ENCODE measurements at places on chromosomes 2 and 18.

GRCh38 chr2:222861411-222862105 lies 722 bp downstream of the ACSL3 start:
- peak; percentile 44 for DNase-seq

DNA sequence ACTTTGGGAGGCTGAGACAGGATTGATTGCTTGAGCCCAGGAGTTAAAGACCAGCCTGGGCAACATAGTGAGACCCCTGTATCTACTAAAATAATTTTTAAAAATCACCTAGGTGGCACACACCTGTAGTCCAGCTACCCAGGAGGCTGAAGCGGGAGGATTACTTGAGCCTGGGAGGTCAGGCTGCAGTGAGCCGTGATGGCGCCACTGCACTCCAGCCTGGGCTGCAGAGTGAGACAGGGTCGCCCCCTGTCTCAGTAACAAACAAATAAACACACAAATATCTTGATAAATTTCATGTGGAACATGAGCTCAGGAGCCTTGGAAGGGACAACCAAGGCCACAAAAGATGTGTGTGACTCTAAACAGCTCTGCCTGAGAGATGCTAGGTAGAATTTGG lies 11.7 kb upstream of the ANKRD53 start:
- DNase-seq: no peak

DNA sequence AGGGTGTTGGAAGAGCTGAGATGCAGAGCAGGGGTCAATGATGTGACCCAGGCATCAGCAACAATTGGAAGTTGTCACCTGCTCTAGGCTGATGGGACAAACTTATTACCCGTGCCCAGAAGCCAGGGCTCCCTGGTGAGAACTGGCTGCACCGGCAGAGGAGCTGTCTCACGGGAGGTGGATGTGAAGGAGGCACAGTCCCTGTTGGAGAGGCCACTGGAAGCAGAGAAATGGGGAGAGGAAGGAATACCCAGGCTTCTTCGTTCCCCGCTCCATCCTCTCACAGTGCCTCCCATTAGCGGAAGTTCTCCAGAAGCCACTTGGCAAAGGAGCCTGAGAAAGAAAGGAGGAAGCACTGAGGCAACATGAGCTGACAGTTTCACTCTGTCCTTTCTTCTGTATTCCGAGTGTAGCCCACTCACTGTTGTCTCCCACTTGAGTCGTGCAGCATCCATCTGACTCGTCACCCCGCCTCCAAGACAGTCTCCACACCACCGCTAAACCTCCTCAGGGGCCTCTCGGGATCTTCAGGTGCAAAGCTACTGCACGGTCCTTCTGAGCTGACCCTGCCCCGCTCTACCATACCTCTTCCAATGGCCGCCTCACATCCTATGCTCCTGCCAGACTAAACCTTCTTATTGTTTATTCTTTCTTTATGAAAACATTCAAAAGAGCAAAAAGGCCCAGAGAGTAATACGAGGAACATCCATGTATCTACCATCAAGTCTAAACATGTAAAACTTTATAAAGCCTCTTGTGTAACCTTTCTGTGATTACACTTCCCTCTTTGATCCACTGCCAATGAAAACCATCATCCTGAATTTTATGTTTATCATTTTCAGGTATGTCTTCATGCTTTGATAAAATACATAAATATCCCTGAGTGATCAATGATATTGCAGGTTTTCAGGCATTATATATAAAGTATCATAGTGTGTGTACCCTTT lies 19.1 kb upstream of the AFTPH start:
- no peak for DNase-seq

- DNase-seq: no peak
Observed at GRCh38 chr2:219079417-219079816, 18.7 kb upstream of the IHH start.

DNA sequence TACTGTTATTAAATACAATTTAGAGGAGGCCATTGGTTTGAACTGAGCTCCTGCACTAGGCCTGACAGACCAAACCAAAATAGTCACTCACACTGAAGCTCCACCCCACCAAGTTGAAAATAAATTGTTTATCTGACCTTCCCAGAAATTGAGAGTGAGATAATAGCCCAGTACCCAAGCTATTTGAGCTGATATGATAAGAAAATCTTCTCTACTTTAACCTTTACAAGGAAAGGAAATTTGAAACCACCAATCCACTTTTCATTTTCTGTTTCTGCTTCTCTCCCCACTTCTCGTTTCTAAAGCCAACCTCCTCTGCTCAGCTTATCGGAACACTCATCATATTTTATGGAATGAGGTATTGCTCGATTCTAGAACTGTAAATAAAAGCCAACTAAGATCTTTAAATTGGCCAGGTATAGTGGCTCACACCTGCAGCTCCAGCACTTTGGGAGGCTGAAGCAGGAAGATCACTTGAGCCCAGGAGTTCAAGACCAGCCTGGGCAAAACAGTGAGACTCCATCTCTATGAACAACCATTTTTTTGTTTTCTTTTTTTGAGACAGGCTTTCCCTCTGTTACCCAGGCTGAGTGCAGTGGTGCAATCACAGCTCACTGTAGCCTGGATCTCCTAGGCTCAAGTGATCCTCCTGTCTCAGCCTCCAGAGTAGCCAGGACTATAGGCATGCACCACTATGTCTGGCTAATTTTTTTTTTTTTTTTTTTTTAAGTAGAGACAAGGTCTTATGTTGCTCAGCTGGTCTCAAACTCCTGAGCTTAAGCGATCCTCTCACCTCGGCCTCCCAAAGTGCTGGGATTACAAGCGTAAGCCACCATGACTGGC lies 13.3 kb upstream of the GALM start:
- no peak for DNase-seq

- DNase-seq: no peak
Observed at GRCh38 chr18:63749489-63749888, 25.7 kb upstream of the SERPINB7 start.

DNA sequence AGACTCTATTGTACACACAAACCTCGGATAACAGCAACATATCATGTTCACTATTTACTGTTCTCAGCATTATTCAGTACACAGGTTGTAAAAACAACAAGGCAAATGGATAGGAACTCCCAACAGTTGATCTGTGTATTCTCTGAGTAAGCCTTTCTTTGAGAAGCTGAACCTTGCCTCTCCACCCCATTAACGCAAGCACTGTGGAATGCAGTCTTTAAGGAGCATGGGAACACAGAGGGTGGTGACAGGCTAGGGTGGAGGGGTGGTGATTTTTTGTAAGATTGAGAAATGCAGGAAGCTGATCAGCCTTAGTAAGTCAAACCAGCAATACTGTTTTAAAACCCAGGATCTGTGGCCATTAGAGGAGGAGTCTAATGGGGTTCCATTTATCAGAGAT lies 19.6 kb upstream of the SERPINB11 start:
- DNase-seq: no peak
